ENCODE measurements at places on chromosomes 5 and 9.

- DNase-seq, result no peak
Observed at GRCh38 chr9:111274737-111275136, 55.3 kb downstream of the OR2K2 start.

GRCh38 chr9:126375386-126375785 lies 48.8 kb downstream of the MVB12B start:
- DNase-seq, result no peak

DNA sequence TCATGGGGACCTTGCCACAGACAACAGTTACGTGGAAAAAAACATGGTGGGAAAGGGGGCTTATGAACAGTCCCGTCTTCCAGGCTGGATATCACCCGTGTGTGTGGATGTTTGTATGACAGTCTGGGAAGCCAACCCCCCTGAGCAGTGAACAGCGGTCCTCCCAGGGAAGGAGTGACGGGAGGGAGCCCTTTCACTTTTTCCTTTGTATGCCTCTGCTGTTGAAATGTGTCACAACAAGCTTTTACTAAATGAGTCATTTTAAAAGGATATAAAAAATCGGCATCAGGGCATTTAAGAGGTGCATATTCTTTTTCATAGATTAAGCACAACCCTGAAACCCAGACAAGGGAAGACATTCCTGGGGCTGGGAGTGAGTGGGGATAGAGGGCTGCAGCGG lies 5.1 kb downstream of the MYMK start:
- DNase-seq, result no peak

DNA sequence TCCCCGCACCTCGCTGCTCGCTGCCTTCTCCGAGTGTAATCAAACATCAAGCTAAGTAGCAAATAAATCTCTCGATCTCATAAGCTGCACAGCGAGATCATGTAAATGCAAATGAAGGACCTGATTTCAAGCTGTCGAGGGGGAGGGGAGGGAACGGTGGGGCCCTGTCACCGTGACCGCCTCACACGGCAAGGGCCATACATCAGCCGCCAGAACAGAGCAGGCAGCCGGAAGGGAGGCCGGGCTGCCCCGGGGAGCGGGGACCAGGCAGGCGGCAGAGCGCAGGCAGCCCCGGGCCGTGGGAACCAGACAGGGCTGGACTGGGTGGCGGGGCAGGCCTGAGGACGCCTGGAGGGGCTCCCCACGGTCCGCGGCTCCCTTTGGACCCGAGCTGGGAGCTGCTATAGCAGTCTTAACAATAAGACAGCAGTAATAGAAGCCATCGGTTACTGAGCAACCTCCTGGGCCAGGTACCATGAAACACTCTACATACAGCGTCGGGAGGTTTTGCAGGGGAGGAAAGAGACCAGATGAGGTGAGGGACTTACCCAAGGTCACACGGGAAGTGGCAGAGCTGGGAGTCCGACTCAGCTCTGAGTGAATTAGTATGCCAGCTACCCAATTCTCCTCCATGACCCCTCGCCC lies 76.8 kb downstream of the CFAP77 start:
- DNase-seq, result peak; percentile 30

GRCh38 chr5:80284720-80285119 lies 28.9 kb upstream of the SERINC5 start:
- no peak for DNase-seq

GRCh38 chr5:160692271-160692670 lies 159.7 kb downstream of the ATP10B start:
- no peak for DNase-seq

DNA sequence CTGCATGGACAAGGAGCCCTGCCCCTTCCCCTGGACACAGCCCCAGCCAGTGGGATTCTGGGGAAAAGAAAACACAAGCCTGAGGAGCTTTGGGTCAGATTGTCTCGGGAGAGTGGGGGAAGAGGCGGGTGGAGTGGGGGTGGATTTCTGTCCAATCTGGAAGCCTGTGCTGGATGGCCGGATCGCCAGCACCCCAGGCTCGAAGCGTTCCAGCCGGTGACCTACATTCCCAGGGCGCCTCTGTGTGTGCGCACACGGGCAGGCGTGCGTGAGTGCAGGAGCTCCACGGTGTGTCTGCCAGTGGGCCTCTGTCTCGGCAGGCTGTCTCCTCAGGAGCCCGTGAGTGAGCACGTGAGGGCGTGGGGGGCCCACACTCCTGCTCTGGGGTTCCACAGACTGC lies 74.3 kb upstream of the DAB2IP start:
- no peak for DNase-seq

DNA sequence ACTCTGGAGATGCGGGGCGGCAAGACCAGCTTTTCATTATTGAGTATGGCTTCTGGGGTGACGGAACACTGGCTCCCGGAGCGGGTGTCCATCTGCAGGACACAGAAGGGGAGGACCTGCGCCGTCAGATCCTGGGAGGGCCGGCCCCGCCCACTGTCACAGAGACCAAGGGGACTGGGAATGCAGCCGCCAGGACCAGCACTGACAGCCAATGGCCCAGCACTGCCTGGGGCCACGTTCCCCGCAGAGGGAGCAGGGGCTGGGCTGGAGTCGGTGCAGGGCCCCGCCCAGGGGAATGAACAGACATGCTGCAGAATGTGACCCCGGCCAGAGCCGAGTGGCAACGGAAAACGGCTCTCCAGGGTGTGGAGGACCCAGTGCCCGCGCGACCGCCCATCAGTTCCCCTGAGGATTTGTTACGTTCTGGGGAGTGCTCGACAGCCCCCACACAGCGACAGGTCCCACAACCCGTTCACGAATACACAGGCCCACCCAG lies at the start of gene ZDHHC11:
Gene ZDHHC11, minus strand, starts transcription at position 476 of the 496 bp plus-strand sequence. Its CDS starts 384 bp downstream, at position 92.
- no peak for DNase-seq

DNA sequence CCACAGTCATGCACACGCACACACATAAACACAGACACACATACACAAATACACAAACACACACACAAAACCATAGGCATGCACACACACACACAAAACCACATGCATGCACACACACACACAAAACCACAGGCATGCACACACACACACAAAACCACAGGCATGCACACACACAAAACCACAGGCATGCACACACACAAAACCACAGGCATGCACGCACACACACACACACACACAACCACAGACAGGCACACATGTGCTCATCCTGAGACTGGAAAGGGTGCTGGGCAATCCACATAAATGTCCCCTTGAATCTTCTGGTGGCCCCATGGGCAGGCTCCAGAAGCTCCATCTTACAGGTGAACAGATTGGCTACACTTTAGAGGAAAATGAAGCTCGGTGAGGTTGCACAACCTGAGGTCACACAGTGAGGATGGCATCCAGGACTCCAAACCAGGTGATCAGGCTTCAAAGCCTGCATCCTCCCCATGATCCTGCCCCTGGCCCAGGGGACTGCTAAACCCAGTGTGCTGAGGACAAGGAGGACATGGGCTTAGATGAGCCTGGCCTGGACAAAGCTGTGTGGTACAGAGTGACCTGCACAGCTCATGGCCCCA lies 144.8 kb downstream of the GADD45G start:
- DNase-seq, result no peak
